ENCODE measurements at places on chromosomes 13 and 19. TPM values are rescaled to one million over a fixed set of nuclear protein-coding genes. Genes with fewer than 3 reads are reported as not detected.

The MRPS31 gene
- 34.0 TPM for total RNA-seq

The RNF225 gene
- not detected for total RNA-seq

The PDE4C gene
- not detected for total RNA-seq

The OR7C1 gene
- not detected for total RNA-seq

The KEAP1 gene
- 91.4 TPM for total RNA-seq

The FLT1 gene
- 3.9 TPM for total RNA-seq

The GTF2F2 gene
- 16.9 TPM for total RNA-seq

The DCT gene
- total RNA-seq = 0.61 TPM

The YJEFN3 gene
- 11.7 TPM for total RNA-seq

The DDX49 gene
- total RNA-seq = 66.5 TPM

The UTP14C gene
- 14.4 TPM for total RNA-seq

The IFNL1 gene
- total RNA-seq = not detected

The TLE6 gene
- 0.54 TPM for total RNA-seq

The AMH gene
- 5.4 TPM for total RNA-seq

The LIN7B gene
- 3.4 TPM for total RNA-seq

The NOSIP gene
- total RNA-seq = 215 TPM

The CARM1 gene
- 44.2 TPM for total RNA-seq

The APOE gene
- 0.39 TPM for total RNA-seq

The KIR3DL1 gene
- not detected for total RNA-seq

The NOP53 gene
- total RNA-seq = 295 TPM

The JSRP1 gene
- total RNA-seq = not detected

The ATXN8OS gene
- not detected for total RNA-seq

The PNMA8A gene
- not detected for total RNA-seq

The CEACAM19 gene
- 0.78 TPM for total RNA-seq

The SBK3 gene
- total RNA-seq = not detected

The C5AR1 gene
- total RNA-seq = 2.2 TPM

The PRR12 gene
- total RNA-seq = 41.8 TPM

The FGF22 gene
- total RNA-seq = not detected

The PTGIR gene
- 135 TPM for total RNA-seq

The ZNF254 gene
- 8.8 TPM for total RNA-seq

The FFAR1 gene
- total RNA-seq = 0.07 TPM

The ADM5 gene
- 3.9 TPM for total RNA-seq

The ADGRE2 gene
- total RNA-seq = 2.3 TPM

The SCN1B gene
- 0.24 TPM for total RNA-seq

The PGLYRP1 gene
- not detected for total RNA-seq

The RFPL4A gene
- total RNA-seq = not detected

The BRME1 gene
- total RNA-seq = 9.8 TPM

The FBXW9 gene
- total RNA-seq = 5.0 TPM

The CEACAM7 gene
- total RNA-seq = not detected

The PABPC3 gene
- 0.12 TPM for total RNA-seq

The ZNF681 gene
- 1.8 TPM for total RNA-seq

The NKPD1 gene
- total RNA-seq = 0.22 TPM

The KIR3DL2 gene
- 0.96 TPM for total RNA-seq

The ZNF468 gene
- 18.5 TPM for total RNA-seq

The PEG3 gene
- not detected for total RNA-seq

The CYSLTR2 gene
- 1.3 TPM for total RNA-seq

The ZGLP1 gene
- 2.1 TPM for total RNA-seq

The SCGB2B2 gene
- 0.83 TPM for total RNA-seq

The SIGLEC6 gene
- total RNA-seq = 0.34 TPM

The SHISA2 gene
- 12.9 TPM for total RNA-seq

The IL11 gene
- 0.74 TPM for total RNA-seq

The FBN3 gene
- 0.02 TPM for total RNA-seq

Measured in T-helper 1 cell treated with Interleukin-12 subunit alpha and Interleukin-12 subunit beta and Interleukin-4 antibody, amounts not matched to agents 30 ng/mL and 1 ng/mL, for 36 hours (primary cell).